ENCODE measurements at places on chromosomes 5 and 9.

GRCh38 chr9:88953381-88954029 is 37.8 kb upstream of the S1PR3 start:
- no peak for DNase-seq

DNA sequence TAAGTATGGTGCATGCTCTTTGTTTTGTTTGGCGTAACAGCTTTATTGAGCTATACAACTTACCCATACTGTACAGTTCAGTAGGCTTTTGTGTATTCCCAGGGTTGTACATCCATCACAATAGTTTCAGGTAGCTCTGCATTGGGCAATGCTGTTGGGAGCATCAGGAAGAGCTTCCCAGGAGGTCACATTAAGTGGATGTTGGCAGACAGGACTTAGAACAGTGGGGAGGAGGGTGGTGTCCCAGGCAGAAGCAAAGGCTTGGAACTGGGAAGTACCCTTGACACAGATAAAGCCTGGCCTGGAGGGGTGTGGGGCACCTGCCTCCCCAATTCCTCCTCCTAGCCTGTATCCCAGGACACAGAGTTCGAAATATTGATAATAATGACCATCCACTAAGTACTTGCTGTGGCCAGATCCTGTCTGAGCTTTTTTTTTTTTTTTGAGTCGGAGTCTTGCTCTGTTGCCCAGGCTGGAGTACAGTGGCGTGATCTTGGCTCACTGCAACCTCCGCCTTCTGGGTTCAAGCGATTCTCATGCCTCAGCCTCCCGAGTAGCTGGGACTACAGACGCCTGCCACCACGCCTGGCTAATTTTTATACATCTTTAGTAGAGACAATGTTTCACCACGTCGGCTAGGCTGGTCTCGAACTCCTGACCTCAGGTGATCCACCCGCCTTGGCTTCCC is 1.3 kb downstream of the BBLN start:
- no peak for DNase-seq

DNA sequence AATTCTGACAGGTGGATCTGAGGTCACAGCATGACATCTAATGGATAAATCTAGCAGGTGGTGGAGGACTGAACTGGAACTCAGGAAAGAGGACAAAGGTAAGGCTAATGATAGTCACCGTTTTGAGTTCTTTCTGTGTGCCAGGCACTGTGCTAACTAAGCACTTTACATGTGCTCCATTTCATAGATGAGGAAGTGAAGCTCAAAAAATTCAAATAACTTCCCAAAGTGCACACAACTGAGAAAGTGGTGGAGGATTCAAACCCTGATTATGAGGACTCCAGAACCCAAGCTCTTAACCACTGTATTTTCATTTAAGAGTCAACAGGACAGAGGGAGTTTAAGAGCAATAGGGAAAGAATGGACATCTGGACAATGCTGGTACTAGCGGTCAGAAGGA is 7.1 kb upstream of the DELE1 start:
- no peak for DNase-seq

DNA sequence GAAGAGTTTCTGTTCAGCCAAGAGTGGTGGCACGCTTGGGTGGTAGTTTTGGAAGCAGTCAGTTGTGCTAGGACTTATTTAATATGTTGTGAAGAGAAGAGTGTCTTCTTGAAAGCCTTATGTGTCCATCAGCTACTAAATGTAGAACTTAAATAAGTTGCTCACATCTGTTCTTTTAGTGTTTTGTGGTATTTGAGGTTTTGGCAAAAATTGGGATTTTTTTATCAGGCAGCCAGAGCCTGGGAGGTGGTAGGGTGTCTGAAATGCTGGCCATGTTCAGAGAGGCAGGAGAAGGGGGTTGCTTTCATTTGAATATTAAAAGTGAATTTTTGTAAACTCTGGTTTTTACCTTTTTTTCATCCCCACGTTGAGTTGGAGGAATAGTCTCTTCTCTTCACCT is 24.2 kb upstream of the ZBTB34 start:
- no peak for DNase-seq

DNA sequence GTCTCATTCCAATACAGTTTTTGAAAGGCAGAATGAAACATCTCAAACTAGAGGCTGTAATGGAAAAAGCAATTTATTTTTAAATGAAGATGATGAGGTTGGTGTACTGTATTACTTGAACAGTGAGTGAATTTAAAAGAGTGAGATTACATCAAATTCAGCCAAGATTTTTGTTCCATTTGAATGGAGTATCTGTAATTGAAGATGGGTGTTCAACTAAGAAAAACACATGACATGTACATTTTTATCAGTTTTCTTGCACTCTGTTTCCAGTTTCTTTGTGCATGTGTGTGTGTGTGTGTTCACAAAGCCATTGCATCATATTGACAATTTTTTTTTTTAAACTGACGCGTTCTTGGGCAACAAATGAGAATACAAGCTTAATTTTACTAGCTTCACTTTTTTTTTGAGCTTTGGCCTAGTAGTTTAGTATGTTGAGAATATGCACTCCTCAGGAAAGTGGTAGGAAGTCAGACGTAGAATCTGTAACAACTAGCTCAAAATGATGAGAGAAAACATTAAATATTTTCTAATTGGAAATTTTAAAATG is 243.5 kb downstream of the MAST4 start:
- no peak for DNase-seq

GRCh38 chr5:8730194-8730593 is 815.7 kb downstream of the SEMA5A start:
- DNase-seq, result no peak

DNA sequence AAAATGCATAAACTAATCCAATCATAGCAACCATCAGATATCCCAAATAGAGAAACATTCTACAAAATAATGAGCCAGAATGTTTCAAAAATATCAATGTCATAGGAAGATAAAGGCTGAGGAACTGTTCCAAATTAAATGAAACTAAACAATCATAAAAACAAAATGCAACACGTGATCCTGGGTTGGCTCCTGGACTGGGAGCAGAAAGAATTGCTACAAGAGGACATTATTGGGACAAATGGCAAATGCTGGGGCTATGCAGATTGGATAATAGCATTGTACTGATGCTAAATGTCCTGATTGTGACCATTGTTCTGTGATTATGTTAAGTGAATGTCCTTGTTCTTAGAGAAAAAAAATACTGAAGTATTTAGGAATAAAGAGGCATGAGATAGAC is 54.2 kb upstream of the AKNA start:
- DNase-seq, result no peak

DNA sequence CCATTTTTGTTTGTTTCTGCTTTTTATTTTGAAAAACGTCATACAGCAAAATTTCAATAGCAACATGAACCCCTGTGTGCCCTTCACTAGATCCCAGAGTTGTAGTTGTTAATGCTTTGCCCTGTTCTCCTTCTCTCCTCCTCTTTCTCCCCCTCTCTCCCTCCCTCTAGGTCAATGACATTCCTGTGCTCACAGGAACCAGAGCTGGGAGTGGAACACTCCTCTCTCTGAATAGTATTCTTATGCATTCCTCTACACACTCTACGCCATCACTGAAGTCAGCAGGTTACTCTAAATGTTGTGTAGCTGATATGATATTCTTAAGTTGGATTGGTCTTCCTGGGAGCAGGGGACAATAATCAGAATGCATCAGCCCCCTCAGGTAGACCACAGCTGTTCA is 243.4 kb downstream of the SYK start:
- no peak for DNase-seq

- DNase-seq, result no peak
Measured at GRCh38 chr9:88697764-88698432, 162.9 kb downstream of the NXNL2 start.

DNA sequence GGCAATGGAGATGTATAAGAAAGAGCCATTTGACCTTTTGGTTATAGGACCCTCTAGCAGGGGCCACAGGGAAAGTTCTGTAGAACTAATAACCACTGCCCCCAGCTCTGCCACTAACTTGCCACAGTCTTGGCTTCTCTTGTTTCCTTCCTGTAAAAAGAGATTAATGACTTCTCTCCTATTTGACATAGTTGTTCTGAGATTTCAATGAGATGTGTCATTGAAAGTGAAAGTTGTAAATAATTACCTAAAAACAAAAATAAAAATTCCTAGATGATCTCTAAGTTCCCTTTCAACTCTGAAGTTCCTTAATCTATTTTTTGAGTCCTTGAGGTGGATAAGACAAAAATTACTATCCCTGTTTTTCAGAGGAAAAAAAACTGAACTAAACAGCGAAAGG is 1.4 kb upstream of the KIF12 start:
- DNase-seq, result no peak

- peak; percentile 50 for DNase-seq
Measured at GRCh38 chr5:139482050-139482889, at the start of gene STING1. TSS of gene STING1 (minus strand) at chr5:139482758. CDS start at chr5:139481704, 1,054 bp downstream.

DNA sequence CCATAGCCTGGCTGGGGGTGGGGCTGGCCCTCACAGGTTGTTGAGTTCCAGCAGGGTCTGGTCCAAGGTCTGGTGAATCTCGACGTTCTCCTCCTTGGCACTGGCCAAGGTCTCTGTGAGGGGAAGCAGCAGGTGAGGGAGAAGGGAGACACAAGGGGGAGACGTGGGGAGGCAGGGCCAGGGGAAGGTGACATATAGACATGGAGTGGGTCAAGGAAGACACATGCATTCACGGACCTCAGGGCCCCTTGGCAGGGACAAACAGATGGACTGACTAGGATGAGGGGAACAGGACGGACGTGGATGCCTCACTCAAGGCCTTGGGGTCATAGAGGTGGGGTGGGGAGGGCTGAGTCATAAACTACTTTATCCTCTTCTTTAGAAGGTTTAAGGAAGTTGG is 7.7 kb downstream of the TPM2 start:
- DNase-seq, result no peak

DNA sequence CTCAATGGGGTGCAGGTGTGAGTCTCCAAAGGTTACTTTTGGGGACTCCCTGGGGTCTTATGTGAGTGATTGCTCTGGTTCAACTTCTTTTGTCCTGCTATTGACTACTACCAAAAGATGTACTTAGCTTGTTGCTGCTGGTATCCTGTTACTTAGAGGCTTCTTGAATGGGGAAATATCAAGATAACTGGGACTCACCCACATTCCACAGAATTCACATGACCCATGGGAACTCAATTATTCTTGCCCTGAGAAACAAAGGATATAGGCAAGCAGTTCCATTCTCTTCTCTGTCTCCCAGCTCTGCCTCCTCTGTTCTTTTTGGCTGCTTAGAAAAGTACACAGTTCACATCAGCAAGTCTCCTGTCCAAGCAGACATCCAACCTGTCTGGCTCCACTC is 105.9 kb downstream of the UNC13B start:
- no peak for DNase-seq

GRCh38 chr9:38046661-38047300 is 22.2 kb downstream of the SHB start:
- DNase-seq, result no peak

DNA sequence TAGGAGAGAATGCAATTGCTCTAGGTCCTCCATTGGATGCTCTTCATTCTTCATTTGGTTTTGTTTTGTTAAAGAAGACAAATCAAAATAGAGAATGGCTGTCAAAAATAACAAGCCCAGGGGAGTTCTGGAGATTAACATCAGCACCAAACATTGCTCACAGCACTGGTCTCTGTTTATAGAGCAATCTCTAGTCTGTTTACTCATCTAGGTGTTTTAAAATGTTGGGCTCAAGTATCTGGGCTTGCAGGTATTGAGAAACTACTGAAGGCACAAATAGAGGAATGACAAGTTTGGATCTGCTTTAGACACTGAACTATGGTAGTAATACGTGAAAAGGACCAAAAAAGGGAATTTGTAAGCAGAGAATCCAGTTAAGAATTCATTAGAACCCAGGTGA is 77.0 kb upstream of the TMC1 start:
- no peak for DNase-seq

- DNase-seq, result no peak
Measured at GRCh38 chr5:152246401-152246800, 158.7 kb downstream of the NMUR2 start.

DNA sequence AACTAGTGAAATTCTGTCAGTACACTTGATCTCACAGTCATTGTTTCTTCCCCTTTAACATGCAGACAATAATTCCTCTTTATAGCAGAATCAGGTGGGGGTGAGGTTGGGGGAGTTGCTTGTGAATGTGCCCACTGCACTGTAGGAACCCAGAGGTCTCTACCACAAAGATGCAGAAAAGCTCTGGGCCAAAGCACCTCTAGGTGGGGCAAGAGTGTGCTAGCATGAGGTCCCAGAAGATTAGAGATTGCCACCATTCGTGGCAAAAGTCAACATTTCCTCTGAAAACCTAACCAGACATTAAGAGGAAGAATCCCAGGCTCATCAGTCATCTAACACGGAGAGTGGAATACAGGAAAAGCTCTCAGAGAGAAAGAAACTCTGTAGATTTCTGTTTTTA is 74.5 kb downstream of the PTCD2 start:
- DNase-seq, result no peak

DNA sequence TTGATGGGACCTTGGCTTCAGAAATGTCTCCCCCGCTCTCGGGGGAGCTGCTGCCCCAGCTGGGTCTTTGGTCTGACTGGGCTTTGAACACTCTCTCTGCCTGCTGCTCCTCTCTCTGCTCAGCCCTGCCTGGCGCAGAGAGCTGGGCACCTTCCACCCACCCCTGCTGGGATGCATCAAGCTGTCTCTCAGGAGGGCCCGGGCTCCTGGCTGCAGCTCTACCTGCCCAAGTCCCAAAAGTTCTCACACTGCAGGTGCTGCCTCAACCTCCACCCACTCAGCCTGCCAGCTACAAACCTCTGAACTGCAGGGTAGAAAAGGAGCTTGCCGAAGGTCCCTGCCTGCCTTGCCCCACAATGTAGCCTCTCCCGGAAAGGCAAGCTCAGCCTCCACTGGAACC is 36.7 kb downstream of the IRX2 start:
- DNase-seq, result no peak

- DNase-seq, result no peak
Measured at GRCh38 chr5:156312897-156313694, 13.9 kb upstream of the SGCD start.

- no peak for DNase-seq
Measured at GRCh38 chr5:149860801-149861322, 83.7 kb downstream of the PDE6A start.

GRCh38 chr5:98372351-98372750 is 401.1 kb upstream of the RGMB start:
- no peak for DNase-seq

- peak; percentile 49 for DNase-seq
Measured at GRCh38 chr9:112487008-112487798, 576 bp downstream of the KIAA1958 start.

Data from stimulated activated CD4-positive, alpha-beta T cell treated with anti-CD3 and anti-CD28 coated beads, Interleukin-12 subunit alpha, Interleukin-12 subunit beta, amount 100 ng/mL, for 4 hours (primary cell).